Cardiac fibroblast (primary cell): ENCODE measurements at places on chromosomes 5 and 9.
A peak's percentile ranks its signal among the peaks of the same experiment; 100 is the strongest.

GRCh38 chr5:147481874-147482705, 27.8 kb downstream of the DPYSL3 start:
- peak; percentile 74 for DNase-seq

DNA sequence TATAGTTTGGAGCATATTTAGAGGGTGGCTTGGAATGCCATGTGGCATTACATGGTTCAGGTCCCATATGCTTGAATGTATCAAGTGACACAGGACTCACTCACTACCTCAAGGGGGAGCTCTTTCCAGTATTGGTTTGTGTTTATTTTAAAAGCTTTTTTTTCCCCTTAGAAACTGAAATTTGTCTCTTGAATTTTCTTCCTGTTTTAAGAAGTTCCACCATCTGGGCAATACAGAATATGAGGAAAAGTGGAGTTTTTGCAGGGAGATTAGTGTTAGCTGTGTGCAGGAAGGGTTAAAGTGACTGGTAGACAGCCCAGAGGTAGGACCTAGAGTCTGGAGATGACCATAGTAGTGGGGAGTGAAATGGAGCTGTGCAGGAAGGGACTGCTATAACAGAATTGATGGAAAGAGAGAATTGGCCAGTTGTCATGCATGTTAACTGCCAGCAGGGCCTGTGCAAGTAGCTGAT, 36.6 kb downstream of the CTNNA1 start:
- peak; percentile 61 for DNase-seq

DNA sequence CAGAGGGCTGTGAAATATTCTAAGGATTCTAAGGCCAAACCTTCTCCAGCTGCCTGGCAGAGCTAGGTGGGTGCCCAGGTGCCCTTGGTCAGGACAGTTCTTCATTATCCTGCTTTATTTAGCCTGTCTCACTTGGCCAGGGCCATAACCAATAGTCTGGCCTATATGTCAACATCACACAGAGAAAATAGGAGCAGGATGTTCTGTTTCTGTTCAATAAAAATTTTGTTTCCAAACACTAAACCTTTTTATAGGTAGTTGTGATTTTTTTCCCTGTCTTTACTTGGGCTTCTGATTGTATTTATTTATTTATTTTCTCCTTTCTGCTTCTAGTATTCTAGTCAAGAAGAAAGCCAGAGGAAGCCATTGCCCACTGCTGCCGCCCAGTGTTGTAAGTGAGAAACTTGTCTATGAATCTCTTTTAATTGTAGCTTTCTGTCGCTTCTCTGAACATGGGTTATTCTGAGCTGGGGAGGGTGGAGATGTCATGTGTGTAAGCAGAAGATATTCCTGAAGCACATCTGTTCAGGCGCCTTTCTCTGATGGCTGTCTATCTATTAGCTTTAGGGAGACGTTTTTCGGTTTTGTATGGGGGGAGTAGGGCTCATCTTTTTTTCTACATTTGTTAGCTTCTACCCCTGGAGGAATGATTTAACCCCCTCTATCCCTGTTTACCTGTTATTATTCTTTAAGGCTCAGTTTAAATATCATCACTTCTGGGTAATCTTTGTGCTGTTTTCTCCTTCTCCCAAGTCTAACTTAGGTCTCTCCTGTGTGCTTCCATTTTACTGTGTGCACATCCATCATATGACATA, 97.1 kb downstream of the UNC13B start:
- peak; percentile 88 for DNase-seq

- no peak for DNase-seq
Measured at GRCh38 chr5:102682101-102682647, 72.9 kb upstream of the PAM start.

GRCh38 chr5:122369253-122369815, 57.3 kb downstream of the SNCAIP start:
- no peak for DNase-seq

DNA sequence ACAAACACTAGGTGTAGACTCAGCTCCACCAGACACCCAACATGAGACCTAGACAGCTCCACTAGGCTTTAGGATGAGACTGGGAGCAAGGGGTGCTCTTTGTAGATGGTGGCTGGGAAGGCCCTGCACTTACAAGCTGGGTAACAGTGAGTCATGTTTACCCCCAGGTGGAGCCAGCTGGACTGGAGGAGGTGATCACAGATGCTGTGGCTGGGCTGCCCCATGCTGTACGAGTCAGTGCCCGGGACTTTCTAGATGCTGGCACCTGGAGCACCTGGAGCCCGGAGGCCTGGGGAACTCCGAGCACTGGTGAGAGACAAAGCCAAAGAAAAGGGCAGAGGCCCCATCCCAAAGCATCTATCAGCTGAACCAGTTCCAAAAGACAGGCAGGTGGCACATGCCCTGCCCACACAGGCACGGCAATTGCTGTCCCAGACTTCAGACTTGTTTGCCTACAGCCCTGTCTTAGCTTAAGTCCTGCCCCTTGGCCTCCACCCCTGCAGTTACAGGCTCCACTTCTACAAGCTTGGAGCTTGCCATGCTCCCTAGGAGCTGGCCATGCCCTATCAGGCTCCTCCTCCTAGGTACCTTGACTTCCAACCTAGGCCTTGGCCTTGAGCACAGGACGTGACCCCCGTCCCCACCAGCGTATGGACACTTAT, 2.7 kb downstream of the CCL27 start:
- peak; percentile 22 for DNase-seq

GRCh38 chr5:179840766-179841165, 17.9 kb downstream of the MRNIP start:
- no peak for DNase-seq

DNA sequence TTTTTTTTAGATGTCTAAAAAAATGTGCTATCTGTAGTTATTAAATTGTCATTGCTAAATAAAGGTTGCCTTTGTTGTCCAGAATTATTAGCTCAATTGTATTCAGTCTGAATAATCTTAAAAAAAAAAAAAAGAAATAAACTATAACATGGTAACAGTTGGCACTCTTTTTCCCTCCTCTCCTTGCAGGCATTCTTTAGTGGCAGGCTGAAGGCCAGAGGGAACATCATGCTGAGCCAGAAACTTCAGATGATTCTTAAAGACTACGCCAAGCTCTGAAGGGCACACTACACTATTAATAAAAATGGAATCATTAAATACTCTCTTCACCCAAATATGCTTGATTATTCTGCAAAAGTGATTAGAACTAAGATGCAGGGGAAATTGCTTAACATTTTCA, 87.6 kb upstream of the FAM170A start:
- no peak for DNase-seq

GRCh38 chr9:78620764-78621163, 323.8 kb downstream of the PSAT1 start:
- DNase-seq: peak; percentile 11

DNA sequence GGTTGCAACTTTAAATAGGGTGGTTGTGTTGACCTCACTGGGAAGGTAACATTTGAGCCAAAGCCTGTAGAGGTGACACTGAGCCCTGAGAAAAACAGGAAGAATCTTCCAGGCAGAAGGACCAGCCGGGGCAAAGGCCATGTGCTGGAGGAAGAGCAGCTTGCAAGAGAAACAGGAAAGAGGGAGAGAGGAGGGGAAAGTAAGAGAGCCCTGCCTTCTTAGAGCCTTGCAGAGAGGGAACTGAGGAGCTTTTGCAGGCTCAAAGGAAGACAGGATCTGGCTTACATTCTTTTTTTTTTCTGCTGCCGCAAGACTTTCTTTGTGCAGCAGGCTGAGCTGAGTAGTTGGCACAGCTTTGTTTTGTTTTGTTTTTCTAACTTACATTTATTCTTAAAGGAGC, 17.4 kb downstream of the C9orf153 start:
- peak; percentile 7 for DNase-seq

- DNase-seq: peak; percentile 34
Measured at GRCh38 chr9:105901514-105902109, 207.3 kb downstream of the TMEM38B start.

- no peak for DNase-seq
Measured at GRCh38 chr5:84285641-84286637, 98.7 kb downstream of the EDIL3 start.

DNA sequence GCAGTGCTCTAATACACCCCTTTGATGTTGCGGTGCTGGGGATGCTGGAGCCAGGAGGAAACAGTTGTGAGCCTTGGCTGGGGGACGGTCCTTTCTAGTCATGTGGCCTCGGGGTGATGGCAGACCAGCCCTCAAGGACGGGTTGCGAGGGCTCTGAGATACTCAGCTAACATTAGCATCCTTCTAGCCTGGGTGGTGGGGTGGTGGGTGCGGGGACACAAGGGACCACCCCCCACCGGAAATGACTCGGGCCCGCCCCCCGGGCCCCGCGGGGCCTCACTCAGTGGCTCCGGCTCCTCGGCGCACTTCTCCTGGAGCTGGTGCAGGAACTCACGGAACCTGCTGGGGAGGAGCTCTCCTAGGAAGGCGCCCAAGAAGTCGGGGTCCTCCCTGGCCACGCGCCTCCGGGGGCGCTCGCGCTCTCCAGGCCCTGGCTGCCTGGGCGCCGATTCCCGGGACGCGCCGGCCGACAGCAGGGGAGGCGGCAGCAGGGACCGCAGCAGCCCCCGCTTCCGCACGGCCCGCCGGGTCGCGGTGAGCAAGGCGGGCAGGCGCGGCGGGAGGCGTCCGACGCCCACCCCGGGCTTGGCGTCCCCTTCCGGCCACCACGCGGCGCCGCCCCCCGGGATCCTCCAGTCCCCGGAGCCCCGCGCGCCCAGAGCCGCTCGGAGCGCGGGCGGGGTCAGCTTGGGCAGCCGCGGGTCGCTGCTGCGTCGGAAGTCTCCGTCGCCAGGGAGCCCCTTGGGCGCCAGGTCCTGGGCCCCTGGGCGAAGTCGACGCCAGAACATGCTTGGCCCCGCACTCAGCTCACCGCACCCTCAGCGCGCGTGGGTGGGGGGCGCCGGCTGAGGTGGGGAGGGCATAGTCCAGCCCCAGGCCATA, 873 bp downstream of the C9orf50 start:
- no peak for DNase-seq

GRCh38 chr9:124735121-124735520, 36.0 kb downstream of the NR6A1 start:
- DNase-seq: peak; percentile 49

GRCh38 chr9:109705515-109705914, 74.5 kb upstream of the PALM2AKAP2 start:
- peak; percentile 27 for DNase-seq

DNA sequence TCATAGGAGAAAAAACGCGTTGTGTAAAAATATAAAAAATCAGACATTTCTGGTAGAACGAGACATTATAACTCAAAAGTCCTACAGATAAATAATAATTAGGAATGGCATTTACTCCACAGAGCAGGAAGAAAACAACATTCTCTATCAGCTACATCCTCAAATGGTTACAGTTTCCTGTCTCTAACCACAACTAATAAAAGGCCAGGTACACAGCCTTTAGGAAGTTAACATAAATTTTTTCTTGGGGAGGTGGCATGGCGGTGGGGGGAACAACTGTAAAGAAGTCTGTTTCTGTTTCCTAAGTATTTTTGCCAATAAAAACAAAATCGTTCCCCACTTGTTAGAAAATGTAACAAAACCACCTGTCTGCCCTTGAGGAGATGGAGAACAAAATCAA, 44.5 kb downstream of the INSYN2B start:
- no peak for DNase-seq

GRCh38 chr5:165579911-165580310, 2074.5 kb downstream of the MAT2B start:
- peak; percentile 0 for DNase-seq

DNA sequence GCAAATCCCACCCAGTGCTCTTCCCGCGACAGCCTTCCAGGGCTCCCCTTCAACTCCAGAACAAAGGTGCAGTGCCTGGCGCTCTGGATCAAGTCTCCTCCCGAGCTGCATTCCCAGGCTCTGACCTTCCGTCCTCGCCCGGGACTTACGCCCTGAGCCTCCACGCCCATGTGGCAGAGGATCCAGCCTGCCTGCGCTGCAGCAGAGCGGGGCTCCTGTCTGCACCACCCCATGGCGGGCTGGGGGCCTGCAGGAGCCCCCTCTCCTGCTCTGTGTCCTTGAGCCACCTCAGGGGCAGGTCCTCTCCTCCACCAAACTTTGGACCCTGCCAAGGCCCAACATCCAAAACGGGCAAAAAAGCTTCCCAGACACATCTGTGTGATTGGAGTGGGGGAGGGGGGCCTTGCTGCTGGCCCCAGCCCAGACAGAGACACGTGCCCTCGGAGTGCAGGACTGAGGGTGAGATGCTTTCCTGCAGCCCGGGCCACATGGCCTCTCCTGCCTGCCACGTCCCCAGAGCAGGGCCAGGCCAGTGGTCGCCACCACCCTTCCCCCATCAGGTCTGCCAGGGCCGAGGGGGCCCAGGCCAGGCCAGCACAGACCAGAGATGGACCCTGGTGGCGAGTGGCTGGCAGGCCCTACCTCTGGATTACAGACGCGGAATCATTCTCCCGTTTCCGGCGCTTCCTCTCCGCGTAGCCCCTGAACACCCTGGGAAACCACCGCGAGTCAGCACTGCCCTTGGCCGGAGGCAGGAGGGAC, 4.4 kb downstream of the NSMF start:
- DNase-seq: peak; percentile 24
